ENCODE measurements at places on chromosomes 4 and X.

DNA sequence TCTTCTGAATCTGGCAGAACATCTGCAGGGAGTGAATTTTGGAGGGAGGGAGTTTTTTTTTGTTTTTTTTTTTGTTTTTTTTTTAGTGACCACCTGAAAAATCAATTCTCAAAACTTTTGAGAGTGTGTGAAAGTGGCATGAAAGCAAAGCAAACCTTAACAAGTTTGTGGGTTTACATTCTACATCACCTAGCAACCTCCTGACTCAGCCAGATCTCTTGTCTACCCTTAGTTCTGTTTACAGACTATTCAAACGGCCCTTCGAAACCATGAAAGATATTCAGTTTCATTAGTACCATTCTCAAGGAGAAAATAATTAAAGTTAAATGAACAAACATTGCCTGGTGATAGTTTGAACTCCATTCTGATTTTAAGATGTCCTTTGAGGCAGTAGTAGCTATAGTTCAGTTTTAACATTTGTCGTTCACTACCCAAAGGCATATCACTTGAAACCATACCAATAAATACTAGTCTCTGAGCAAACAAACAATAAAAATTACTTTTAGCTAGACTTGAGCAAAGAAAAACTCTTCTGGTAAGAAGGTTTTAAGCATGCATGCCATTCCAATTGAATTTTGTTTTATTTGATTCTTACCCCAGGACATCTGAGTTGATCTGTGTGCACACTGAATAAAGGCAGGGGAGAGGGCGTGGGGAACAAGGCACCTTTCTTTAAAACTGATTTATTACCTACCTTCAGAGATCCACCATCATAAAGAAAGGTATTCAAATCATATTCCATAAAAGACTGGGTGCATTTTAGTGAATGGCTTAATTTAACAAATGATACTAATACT lies 137.7 kb downstream of the ARX start:
- DNase-seq: no peak

- no peak for DNase-seq
These were observed 2471.7 kb downstream of the ARAP2 start for GRCh38 chr4:33772582-33772981.

DNA sequence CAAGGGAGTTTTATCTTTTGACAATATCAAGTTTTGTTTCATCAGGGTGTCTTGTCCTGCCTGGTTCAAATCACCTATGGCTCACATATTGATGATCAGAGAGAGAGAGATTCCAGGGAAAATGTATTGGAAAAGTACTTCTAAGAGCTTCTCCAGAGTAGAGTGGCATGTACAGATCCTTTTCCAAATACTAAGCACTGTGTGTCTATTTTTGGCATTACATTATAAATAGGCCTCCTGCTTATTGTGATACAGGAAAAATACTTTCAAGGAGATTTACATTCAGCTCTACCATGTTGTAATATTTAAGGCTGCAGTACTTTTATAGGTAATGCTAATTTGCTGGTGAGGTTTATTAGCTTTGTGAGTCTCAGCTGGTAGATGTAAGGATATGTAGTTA lies 100.8 kb downstream of the DCK start:
- DNase-seq: no peak

DNA sequence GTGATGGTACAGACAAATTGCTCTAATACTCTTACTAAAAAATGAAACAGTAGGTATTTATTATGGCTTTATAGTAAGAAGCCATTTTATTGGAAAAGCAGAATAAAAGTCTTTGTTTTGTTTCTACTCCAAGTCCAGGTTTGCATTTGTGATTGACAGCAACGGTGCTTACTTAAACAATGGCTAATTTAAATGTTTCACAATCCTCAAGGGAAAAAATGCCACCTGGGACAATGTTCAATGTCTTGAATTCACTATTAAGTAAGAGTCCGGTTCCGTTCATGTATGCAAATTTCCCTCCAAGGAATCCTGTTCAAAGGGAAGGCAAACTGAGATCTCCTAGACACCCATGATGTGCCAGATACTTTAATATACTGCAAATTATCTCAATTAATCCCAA lies 123.6 kb downstream of the RBM47 start:
- DNase-seq: no peak

DNA sequence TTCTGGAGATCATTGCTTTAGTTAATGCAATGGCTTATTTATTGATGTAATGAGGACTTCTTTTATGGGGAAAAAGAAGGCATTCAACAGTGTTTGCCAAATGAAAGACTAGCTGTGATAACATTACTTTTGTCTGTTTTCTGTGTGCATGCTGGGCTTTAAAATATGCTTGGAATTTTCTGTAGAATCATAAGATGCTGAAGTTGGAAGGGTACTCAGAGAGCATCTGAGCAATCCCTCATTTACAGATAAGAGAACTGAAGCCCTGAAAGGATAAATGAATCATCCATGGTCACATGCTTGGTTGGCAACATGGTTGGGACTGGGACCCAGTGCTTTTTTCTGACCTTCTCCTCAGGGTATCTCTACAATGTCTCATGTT lies 31.4 kb upstream of the PITX2 start:
- DNase-seq: no peak

GRCh38 chr4:7759635-7760034 lies 180.0 kb downstream of the AFAP1 start:
- DNase-seq: peak; percentile 24

DNA sequence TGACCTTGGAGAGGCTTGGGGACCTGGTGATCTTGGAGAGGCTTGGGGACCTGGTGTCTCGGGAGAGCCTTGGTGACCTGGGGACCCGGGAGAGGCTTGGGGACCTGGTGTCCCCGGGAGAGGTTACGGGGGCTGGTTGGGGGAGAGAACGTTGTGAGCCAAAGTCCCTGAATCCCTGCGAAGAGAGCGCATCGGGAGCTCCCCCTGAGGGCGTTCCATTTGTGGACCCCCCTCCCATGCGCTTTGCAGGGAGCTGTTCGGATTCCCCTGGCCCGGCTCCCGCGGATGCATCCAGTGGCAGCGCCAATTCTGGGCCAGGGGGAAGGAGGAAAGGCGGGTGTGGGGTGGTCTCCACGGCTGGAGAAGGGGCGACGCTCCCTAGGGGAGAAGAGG lies 13.3 kb downstream of the SHOX start:
- DNase-seq: no peak

DNA sequence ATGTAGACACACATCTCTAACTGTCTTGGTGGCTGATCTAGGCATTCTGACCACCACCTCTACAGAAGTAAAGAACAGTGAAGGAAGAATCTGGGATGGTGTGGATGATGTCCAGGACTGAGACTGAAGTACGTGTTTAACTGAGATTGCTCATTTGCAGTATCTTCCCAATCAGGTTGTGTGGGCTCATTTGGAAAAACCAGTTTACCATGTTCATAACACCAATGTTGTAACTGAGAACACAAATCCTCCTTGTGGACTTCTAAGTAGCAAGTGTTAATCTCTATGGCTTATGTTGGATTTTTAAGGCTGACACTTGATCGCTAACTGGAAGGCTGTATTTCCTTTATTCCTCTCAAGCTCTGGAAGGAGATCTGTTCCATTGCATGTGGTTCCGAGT lies 144.7 kb downstream of the ZNF518B start:
- DNase-seq: no peak

GRCh38 chr4:127509155-127509554 lies 123.6 kb upstream of the INTU start:
- DNase-seq: no peak

DNA sequence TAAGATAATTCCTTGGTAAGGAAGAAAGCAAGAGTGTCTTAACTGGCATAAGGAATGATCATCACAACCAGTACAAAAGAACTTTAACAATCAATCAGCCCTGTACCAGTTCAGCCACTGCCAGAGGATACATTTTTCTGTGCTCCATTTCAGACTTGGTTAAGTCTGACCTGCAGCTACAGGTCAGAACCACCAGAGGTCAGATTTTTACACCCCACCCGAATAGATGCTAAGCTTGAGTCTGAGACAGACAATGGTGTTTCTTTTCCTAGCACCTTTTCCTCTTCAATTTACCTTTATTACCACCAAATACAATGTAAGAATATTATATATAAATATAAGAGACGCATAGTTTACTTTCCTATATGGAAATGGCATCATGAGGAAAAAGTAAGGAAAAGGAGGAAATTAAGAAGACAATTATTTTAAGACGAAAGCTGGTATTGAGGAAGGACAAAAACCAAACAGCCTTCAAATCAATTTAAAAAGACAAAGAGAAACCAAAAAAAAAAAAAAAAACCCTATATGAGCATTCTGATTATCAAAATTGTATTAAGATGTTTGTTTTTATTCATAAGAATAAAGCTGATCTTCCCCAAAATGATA lies 215.3 kb upstream of the TTC29 start:
- peak; percentile 21 for DNase-seq

DNA sequence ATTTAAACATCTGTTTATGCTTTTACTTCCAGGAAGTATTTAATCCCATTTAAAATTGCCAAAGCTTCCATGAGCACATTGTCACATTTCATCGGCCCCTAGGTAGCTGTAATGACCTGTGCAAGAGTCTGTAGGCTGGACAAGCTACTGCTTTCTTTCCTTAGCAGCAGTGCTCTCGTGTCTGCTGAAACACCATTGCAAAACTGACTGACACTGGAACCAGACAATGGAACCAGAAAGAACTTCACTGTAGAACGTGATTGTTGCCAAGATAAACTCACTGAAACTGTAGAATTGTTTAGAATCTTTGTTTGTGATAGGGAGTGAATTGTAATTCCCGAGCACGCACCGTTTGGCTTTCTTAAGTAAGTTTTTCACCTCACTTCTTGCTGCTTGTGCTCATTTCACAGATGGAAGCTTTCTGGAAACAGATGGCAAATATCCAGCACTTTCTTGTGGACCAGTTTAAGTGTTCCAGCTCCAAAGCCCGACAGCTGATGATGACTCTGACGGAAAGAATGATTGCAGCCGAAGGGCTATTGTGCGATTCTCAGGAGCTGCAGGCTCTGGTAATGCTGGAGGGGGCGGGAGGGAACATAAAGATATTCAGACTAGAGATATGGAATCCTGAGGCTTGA lies 36.9 kb downstream of the EVC start:
- no peak for DNase-seq

DNA sequence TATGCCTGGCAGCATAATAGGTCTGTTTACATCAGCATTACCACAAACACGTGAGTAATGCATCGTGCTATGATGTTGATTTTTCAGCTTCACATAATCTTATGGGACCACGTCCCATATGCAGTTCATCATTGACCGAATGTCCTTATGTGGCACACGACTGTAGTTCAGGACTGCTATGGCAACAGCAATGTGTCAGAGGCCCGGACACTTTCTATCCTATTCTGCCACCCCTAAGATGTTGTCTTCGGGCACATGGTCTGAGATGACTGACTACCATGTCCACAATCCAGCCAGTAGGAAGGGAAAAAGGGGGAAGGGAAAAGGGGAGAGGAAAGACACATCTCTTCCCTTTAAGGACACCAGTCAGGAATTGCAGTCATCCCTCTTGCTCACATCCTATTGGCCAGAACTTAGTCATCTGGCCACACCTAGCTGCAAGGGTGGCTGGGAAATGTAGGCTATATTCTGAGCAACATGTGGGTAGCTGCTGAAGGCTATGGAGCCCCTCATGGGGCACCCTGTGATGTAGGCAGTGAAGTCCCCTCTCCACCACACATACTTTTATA lies 196.0 kb upstream of the RBPJ start:
- no peak for DNase-seq

DNA sequence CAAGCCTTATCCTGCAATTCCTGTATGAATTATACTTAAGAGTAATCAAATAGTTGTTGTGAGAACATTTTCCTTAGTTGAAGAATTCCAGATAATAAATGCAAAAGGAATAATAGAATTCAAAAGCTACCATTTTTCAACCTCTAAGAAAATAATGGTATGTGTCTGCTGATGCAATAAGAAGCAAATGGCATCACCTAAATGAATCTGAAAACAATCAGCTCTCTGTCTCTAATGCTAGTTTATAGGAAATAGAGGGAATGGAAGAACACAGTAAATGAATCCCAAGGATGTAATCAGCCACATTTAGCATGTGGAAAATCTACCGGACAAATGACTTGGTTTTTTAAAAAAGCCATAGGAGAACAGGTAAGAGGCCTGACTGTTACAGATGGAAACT lies 115.1 kb downstream of the DCHS2 start:
- DNase-seq: no peak

DNA sequence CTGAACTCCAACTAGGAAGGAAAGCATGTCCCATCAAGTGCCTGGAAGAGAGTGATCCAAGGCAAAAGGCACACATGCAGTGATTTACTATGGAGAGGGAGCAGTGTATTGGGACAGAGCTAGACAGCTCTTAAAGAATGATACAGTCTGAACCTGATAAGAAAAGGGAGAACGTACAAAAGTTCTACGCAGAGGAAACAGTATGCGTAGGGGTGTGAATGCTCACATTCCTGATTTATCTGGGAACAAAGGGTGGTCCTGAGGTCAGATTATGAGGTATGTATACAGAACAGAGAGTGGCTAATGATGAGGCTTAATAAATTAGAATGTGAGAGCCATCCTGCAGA lies 12.0 kb downstream of the HS3ST1 start:
- DNase-seq: no peak

DNA sequence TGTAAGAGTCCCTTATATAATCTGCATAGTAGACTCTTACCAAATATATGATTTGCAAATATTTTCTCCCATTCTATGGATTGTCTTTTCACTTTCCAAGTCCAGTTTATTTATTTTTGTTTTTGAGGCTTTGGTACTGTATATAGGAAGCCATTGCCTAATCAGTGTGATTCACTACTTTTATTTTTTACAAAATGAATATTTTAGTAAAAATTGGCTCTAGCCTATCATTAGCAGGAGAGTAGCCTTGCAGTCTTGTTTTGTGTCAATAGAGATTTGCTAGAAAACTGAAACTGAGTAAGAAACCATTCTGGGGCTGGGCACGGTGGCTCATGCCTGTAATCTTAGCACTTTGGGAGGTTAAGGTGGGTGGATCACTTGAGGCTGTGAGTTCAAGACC lies 199.9 kb upstream of the MAB21L2 start:
- DNase-seq: no peak

DNA sequence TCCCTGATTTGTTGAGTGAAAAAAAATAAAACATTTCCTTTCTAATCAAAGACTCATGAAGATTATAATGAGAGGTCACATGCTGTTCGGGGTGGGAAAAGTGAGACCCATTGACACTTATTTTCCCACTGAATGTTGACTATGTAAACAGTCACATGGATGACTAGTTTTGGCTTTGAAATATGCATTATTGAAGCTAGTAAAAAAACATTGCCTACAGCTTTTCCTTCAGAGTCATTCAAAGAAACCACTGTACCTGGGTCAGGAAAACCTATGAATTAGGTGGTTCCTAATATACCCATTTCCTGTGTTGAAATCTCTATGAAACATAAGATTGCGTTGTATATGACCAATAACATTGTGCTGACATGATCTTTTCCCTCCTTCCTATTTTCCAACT lies 251.2 kb downstream of the CFAP299 start:
- no peak for DNase-seq

- DNase-seq: no peak
These were observed 26.3 kb downstream of the PDHA1 start for GRCh38 chrX:19370061-19370460.

DNA sequence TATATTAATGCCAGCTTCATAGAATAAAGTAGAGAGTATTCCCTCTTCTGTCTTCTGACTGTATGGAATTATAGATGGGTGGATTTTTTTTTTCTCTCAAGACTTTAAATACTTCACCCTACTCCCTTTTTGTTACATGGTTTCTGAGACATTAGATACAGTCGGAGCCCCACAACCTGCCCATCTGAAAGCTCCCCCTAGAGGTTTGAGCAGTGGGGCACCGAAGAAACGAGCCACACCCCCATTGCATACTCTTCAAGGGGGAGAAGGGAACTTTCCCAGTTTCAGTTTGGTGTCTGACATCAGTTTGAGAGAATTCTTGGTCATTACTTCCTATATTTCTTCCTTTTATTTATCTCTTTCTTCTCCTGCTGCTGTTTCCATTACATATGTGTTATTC lies 437.6 kb upstream of the AGA start:
- no peak for DNase-seq
